ENCODE measurements at places on chromosomes 12 and 14.

DNA sequence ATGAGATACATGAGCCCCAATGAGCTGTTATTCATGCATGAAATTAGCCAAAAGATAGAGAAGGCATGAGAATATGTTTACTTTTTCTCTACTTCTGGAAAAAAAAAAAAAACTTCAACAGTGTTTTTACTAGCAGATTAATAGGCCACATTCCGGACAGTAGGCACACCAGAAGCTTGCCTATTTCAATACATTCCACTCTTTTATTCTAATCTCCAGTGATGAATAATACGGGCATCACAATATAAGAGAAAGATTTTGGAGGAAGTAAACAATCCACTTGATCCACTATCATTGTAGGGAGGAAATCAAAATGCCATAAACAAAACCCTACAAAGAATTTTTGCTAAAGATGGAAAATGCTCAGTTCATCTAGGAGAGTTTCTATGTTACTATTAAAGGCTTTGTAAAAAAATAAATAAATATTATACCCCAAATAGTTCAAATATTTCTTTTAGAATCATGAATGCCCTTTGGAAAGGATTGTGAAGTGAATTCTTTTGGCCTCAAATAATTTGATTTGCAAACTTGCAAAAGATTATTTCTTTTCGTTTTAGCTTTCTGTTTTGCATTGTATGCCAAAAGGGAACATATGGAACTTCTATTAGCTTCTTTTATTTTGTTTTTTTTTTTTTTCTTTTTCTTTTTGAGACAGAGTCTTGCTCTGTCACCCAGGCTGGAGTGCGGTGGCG lies 232.6 kb downstream of the EPS8 start:
- DNase-seq = no peak

- peak; percentile 88 for DNase-seq
Measured at GRCh38 chr12:132593938-132594358, 16.4 kb downstream of the LRCOL1 start.

GRCh38 chr12:114932806-114933205 lies 248.8 kb upstream of the TBX3 start:
- no peak for DNase-seq

DNA sequence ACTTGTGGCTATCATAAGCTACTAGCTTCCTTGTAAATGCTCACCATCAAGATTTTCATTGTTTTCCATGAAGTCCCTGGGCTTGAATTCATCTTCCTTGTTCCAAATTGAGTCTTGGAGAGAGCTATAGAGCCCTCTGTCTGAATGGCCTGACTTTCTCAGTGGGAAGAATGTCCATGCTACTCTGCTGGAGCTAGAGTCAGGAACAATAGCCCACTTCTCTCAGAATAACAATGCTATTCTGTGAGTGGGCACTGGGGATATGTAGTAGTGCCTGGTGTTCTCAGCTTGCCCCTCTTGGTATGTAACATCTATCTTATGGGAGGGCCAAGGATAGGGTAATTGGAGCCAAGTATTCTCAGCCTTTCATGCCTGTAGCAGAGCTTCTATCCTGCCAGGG lies 127.6 kb upstream of the TRHDE start:
- DNase-seq = no peak

- DNase-seq = no peak
Measured at GRCh38 chr12:65508276-65509035, 230.0 kb downstream of the MSRB3 start.

DNA sequence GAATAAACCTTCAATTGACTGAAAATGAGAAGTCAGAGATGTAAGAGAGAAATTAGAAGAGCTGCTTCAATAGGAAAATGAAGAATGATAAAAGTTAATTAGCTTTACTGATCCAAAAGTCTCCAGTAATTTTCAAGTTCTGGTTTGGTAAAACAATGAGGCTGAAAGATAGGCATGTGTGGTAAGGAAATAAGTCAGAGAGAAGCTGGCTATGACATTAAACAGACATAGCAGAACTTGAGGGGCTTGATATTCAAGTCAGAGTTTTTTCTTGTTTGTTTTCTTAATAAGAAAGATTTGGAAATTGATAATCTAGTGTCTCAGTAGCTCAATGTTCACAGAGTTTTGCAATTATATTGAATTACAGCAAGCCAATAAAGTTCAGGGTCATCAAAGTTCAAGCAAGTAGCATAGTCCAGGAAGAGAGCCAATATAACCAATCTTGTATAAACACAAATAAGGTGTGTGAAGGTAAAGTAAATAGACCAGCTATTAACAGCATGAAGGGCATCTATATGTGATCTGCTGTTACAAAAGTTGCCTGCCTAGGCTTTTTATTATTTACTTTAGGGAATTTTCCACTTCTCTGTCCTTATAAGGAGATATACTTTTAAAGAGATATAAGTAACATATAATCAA lies 1111.5 kb downstream of the TRHDE start:
- no peak for DNase-seq

- DNase-seq = no peak
Measured at GRCh38 chr12:94133964-94134795, 14.2 kb upstream of the PLXNC1 start.

DNA sequence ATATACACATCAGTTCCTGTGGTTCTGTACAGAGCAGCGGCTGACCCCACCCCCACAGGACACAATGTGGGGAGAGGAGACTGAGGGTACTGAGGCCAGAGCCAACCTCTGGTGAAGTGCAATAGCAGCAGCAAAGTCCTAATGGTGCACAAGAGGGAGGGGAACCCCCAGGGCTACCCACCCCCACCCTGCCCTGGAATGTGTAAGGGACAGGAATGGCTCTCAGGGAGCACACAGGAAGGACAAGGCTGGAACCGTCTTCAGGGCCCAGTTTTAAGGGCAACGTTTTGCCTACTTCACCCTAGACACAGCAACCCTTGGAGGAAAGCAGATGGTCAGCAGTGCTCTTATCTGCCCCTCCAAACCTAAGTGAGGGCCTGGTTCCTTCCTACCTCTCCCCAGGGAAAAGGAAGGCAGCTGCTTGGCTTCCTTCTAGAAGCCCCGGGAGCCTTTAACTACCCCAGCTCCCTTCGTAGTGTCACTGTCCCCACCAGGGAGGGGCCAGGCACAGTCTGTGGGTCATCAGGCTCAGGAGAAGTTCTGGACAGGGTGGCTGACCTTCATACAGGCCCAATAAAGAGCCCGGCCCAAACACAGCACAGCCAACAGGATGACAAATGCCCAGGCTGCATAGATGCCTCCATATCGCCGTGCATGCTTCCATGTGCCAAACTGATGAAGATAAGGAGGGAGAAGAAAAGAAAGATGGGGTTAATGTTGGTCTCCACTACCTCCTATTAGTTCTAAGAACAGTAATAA lies 3.0 kb downstream of the PIP4P1 start:
- no peak for DNase-seq

- no peak for DNase-seq
Measured at GRCh38 chr12:57139796-57140649, 7.4 kb downstream of the LRP1-AS start.

DNA sequence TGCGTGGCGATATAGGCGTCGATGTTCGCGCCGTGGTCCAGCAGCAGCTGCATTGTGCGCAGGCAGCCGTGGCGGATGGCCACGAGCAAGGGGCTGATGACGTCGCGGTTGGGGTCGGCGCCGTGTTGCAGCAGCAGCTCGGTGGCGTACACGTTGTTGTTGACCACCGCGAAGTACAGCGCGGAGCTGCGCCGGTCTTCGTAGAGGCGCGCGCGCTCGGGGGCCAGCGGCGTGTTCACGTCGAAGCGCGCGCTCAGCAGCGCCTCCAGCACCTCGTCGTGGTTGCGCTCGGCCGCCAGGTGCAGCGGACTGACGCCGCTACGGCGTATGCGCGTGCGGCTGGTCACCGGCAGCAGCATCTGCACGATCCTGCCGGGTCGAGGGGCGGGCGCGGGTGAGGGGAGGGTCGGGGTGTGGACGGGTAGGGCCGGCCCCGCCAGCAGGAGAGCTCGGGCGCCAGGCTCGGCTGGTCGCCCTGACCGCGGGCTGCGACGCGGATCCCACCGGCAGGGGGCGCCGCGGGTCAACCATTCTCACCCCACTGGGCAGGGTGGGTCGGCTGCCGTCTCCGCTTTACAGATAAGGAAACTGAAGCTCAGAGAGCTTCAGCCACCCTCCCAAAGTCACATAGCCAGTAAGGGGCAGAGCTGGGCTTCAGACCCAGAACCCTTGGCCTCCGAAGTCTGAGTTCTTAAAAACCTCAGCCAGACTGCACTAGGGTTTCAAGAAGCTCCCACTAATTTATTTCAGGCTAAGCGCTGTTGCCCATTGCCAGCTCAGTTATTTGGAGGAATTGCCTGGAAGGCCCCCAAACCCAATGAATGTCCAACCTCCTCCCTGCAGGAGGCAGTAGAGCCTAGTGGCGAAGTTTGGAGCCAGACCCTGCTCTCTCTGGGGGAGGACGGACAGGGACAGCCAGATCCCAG lies 12.4 kb downstream of the FAM181A start:
- peak; percentile 61 for DNase-seq

DNA sequence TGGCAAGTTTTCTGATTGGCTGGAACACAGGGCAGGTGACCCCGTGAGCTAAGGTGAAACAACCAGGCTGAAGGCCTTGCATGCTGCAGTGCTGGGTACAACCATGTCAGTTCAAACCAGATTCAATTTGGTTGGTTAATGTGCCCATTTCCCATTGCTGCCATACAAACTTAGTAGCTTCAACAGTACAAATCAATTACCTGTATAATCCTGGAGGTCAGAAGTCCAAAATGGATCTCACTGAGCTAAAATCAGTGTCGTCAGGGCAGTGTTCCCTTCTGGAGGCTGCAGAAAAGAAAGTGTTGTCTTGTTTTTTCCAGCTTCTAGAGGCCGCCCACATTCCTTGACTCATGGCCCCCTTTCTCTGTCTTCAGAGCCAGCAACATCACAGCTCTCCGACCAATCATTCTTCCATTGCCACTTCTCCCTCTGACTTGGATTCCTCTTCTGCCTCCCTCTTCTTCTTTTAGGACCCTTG lies 221.7 kb downstream of the ZFP36L1 start:
- no peak for DNase-seq

- DNase-seq = no peak
Measured at GRCh38 chr12:121165316-121165715, 32.6 kb downstream of the P2RX7 start.

GRCh38 chr12:51592034-51592705 lies 1.1 kb downstream of the SCN8A start:
- DNase-seq = no peak

- no peak for DNase-seq
Measured at GRCh38 chr12:5792343-5792742, 152.7 kb downstream of the ANO2 start.

- no peak for DNase-seq
Measured at GRCh38 chr14:39628087-39628486, 195.9 kb upstream of the FBXO33 start.

DNA sequence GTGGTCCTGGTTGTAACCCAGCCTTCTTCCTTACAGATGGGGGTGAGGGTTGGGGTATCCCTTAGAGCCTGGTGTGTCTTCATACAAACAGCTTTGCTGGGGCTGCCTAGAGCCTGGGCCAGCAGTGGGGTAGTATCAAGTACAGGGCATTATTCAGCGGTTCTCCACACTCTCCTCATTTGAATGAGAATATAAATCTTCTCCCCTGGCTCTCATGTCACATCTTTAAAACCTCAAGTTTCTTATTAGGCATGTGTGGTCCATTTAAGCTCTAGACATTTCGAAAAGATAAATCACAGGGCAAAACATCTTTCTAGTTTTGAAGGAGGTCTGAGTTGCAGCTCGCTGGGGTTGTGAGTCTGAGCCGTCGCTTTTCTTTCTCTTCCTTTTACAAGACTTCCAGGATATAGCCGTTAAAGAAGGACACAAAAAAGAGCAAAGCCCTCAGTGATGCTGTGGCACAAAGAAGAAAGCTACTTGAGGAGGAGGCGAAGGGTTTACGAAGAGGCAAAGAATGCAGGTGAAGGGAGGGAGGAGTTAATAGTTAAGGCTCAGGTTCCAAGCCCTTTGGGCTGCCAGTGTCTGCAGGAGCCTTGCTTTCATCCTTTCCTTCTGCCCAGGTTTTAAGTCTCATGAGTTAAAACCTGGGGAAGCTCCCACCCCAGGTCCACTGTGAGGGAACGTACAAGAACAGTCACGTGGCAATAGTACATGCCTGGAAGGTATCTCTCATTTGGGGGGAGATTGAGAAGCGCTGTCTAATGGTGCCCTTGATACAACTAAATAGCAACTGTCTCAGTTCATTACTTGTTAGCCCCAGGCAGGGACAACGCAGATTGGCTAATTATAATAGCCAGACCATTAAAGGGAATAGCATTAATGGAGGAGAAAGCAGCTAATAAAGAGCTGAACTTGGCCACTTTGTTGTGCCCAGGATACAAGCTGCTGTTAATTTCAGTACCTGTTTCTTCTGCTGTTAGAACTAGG lies 94.2 kb downstream of the ETV6 start:
- peak; percentile 69 for DNase-seq

DNA sequence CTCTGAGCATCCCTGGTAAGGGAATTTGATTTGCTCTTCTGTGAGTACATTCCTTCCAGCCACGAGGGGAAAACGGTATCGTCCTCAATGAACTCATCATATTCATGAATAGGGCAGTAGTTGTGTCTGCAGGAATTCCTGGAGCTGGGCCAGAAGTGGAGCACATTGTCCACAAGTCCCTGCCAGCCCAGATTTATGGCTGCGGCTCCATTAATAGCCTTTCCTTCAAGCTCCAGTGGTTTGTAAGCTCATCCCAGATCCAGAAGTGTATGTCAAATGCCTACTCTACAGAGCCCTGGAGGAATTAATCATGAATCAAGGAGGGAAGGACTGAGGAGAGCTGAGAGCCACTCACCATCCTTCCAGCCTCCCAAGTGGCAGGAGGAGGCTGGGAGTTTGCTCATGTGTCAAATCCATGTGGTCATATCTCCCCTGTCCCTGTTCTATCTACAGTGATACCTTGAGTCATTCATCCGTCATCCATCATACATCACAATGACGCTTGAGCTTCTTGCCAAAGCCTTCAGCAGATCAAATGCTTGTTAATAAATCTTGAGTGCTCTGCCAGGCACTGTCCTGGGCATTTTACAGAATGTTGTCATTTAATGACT lies 65.5 kb downstream of the SVOP start:
- DNase-seq = no peak

DNA sequence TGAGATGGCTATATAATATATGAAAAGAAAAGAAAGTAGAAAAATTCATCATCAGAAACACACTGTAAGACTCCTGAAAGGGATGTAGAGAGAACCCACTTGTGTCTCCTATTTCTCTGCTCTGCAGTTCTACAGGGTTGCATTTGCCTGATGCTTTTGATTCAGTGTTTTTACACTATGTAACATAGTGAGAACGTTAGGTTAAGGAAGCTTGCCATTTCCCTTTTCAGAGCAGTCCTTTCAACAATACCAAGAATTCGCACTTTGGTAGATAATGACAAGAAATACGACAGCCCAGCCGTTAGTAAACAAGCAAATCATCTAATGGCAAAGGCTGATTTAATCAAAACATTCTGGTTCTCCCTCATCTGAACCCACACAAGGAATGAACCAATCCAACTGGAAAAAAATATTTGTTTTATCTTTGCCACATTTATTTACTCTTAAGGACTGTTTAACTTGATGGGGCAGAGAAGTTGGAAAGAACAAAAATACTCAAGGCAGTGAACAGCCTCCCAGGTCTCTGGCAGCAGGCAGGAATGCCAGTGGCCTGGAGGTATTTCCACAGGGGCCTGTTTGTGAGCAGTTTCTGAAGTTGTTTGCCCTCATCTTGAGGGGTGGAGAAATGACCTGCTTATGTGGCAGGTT lies 30.8 kb upstream of the SOCS2 start:
- no peak for DNase-seq

GRCh38 chr12:2233034-2233433 lies 180.2 kb downstream of the CACNA1C start:
- DNase-seq = no peak
